ENCODE measurements at places on chromosomes 3 and 15.

- DNase-seq, result peak; percentile 25
Measured at GRCh38 chr15:89197503-89197971, 23.8 kb downstream of the RLBP1 start.

DNA sequence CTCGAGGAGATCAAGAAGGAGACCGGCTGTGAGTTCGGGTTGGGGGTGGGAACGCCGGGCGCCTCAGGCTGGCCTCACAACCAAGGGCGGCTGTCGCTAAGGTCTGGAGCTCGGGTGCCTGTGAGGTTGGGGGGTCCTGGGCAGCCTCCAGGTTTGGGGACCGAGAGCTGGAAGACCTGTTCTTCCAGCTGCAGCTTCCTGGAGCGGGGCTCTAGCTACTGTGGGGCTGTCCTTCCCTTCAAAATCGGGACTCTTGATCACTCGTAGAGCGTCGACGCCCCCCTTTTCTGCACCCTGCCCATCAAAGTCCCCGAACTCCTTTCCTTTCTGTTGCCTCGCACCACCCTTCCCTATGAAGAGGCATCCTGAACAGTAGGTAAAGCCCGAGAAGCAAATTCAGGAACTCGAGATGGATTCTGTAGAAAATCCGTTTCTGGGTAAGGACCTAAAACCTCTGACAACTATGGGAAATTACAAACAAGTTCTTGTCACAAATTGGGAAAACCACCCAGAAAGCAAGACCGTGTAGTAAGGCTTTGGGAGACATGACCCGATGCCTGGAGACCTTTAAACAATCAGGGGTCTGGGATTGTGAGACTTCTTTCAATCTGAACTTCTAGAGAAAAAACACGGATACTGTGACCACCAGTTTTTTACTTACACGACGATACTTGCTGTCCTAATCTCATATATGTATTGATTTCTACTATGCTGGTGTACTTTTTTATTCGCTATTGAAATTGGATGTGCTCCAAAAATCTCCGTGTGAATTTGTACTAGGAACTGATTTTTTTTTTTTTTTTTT lies 556 bp downstream of the CHP1 start:
- no peak for DNase-seq

GRCh38 chr3:22887664-22888291 lies 315.3 kb upstream of the UBE2E2 start:
- DNase-seq, result peak; percentile 16

GRCh38 chr3:172112734-172113120 lies 73.3 kb downstream of the FNDC3B start:
- no peak for DNase-seq

DNA sequence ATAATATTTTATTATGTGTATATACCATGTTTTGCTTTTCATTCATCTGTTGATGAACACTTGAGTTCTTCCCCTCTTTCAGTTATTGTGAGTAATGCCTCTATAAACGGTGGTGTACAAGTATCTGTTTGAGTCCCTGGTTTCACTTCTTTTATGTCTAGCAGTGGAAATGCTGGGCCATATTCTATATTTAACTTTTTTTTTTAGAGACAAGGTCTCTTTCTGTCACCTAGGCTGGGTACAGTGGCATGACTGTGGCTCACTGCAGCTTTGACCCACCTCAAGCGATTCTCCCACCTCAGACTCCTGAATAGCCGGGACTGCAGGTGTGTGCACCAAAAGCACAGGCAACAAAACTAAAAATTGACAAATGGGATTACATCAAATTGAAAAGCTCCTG lies 19.9 kb downstream of the GOLM2 start:
- DNase-seq, result no peak

DNA sequence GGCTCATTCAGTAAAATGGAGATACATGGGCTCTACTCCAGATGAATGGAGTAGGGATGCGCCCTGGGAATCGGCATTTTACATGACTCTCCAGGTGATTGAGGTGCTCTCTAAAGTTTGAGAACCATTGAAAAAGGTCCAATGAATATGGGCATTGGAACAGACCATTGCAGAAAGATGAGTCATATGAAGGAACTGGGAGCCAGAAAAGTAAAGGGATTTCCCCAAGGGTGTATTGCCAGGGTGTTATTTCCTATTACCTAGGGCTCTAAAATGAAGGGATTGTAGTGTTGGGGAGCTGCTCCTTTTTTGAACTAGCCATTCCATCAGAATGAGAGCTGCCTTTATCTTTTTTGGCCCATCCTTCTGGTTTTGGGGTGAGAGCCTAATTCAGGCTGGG lies 21.7 kb downstream of the CLDN11 start:
- DNase-seq, result no peak

- no peak for DNase-seq
Measured at GRCh38 chr3:180409883-180410282, 192.1 kb upstream of the TTC14 start.

DNA sequence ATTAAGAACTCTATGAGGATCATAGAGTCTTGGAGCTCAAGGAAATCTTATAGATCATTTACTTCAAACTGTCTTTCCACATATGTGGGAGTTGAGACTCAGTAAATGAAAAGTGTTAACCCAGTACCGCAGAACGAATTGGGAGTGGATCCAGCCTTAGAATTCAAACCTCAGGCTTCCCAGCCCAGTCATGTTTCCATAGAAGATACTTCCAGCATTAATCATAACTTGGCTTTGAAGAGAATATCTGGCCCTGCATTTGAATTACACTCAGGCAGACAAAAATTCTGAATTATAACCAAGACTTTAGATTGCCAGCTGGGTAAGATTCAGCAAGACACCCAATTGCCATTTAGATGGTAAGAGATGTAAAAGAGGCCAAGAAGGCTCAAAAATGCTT lies 972.0 kb downstream of the TUSC7 start:
- DNase-seq, result no peak

DNA sequence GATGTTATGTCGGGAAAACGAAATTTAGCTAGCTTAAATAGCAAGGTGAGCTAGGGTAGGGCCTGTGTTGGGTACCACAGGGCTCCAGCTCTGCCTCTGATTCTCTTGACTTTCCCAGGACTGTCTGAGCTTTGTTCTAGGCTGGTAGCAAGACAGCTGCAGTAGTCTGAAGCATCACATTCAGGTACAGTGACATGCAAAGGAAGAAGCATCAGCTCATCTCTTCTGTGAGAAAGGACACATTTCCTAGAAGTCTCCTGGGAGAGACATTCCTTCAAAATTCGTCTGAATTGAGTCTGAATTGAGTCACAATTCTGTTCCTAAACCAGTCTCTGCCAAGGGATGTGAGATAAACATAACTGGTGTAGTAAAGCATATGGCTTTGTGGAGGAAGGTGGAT lies 8.5 kb upstream of the UBXN7 start:
- DNase-seq, result no peak

DNA sequence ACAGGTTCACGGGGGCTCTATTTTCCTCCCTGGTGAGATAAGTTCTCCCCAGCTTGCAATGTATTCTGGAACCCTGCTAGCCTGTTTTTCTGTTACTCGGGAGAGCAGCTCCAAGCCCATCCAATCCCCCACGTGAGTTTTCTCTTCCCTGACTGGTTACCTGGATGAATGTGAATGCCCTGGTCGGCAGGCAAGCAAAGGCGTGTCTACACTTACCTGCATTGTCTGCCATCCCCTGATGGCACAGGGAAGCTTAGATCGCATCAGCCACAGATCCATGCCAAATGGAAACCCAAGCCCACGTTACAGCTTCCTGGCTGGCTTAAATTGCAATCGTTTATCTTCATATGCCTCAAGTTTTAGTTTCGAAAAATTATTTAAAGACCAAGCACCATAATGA lies 149.9 kb downstream of the FOXP1 start:
- no peak for DNase-seq

DNA sequence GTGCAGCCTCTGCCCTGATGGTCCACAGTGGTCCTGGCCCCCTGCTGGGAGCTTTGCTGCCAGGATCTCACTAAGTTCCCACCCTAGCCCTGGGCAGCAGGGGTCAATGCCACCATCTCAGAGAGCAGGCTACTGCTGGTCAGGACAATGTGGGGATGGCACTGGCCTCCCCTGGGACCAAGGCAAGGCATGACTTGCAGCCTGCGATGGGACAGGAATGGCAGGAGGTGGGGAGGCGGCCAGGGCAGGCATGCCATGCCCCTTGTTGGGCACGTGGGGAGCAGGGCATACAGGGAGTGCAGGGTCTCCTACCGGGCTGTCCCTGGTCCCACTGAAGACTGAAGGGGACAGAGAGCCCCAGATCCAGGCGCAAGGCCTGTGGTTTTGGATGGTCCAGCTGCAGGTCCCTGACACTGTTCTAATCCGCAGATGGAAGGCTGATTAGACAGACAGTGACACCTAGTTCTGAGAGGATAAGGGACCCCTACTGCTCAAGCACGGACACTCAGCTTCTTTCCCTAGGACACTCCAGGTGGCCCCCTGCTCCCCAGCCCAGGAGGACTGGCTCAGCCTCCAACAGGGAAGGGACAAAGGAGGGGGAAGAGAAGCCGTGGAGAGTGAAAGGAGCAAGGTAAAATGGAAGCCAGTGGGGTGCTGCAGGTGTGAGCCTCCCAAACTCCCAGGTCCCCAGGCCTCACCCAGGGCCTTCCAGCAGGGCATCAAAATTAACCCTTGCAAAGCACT lies 69.2 kb upstream of the RPL32 start:
- no peak for DNase-seq

GRCh38 chr3:35336601-35337000 lies 302.7 kb upstream of the ARPP21 start:
- no peak for DNase-seq

DNA sequence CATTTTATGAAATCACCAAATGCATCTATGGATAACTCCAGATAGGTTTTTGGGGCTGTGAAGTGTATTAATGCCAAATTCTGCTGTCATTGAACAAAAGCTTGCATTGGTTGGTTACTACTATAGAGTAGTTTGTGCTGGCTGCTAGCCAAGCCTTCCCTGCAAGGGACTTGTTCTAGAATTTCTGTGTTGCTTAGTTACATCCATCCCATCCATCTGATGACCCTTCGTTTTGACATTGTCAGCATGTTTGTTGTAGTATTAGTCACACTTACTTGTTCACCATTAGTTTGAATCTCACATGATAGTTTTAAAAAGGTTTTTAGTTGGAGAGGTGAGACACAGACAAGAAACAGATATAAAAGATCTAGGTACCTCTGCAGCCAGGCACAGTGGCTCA lies 7.0 kb upstream of the NIPA2 start:
- DNase-seq, result no peak

- no peak for DNase-seq
Measured at GRCh38 chr15:67093504-67093862, 28.1 kb downstream of the SMAD3 start.

- no peak for DNase-seq
Measured at GRCh38 chr15:69668039-69668705, 215.6 kb downstream of the RPLP1 start.

DNA sequence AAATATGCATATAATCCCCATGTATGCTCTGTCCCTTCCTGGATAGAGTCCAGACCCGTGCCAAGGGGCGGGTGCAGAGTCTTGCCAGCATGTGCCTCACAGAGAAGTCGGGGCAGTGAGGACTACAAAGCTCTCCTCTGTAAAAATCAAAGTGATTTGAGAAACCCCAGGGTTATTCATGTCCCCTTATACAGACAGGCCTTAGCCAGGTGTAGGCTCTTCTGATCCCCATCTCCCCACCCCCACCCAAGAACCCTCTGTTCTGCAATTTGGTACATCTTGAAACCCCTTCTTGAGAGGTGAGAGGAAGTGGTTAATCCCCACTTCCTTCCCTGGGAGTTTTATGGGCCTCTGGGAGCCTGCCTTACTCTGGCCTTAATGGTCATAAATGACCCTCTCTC lies 24.7 kb downstream of the TRIM71 start:
- DNase-seq, result no peak

DNA sequence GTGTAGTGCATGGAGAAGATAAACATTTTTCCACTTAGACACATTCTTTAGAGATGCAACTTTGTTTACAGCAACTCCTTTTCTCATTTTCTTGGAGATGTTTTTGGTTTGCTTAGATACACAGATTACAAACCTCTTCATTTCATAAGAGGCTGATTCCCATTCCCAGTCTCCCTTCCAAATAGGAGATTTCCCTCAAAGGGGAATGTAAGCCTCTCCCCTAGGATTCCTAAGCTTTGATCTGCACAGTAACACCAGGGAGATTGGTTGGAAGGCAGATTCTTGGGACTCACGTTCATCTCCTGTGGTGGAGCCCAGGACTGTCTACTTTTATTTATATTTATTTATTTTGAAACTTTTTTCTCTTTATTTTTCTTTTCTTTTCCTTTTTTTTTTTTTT lies 63.2 kb downstream of the MCTP2 start:
- no peak for DNase-seq

DNA sequence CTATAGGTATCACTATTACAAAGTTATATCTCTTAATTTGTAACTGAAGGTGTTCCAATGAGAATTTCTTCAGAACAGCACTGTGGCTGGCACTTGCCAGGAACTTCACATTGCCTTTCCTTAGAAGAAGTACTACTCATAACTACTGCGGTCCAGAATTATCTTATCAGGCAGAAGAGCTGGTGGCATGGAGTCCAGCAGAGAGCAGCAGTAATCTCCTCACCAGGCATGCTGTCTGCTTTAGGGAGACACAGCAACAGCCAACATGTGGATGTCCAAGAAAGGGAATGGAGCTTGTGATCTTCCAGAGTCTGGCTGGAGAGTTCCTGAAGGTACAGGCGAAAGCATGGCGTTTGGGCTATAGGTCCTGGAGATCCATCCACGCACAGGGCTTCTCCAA lies 919.7 kb upstream of the NR2F2 start:
- DNase-seq, result no peak

GRCh38 chr3:147387291-147387884 lies 19.0 kb downstream of the ZIC4 start:
- no peak for DNase-seq

GRCh38 chr3:62415312-62415801 lies 42.0 kb upstream of the FEZF2 start:
- DNase-seq, result peak; percentile 55

- DNase-seq, result no peak
Measured at GRCh38 chr3:100155128-100155527, 40.8 kb upstream of the FILIP1L start.

- no peak for DNase-seq
Measured at GRCh38 chr3:12990306-12990705, 82.9 kb downstream of the IQSEC1 start.

- DNase-seq, result no peak
Measured at GRCh38 chr15:65405791-65406423, 16.8 kb downstream of the IGDCC4 start.

DNA sequence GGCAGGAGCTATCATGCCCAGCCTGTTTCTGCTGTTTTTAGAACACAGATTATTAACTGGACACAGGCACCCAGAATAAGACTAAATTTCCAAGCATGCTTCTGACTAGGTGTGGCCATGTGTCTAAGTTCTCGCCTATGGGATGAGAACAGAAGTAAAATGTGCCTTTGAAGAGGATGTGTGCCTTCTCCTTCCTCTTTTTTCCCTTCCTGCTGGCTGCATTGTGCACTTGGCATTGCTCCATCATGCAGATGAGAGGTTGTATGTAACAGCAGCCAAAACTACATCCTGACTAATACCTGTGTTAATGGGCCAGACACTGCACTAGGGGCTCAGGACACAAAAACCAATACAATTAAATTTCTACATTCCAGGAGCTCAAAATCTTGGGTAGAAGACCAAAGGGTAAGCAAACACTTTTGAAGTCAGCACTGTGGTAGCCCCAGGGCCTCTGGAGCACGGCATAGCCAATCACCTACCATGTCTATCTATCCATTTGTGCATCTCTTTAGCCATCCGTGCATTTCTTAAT lies 40.9 kb upstream of the RNU6-1 start:
- DNase-seq, result no peak
